ENCODE measurements at places on chromosomes 1 and 21. TPM values are rescaled to one million over a fixed set of nuclear protein-coding genes. Genes with fewer than 3 reads are reported as not detected.

The RNF11 gene
- total RNA-seq: 28.1 TPM

The UBXN10 gene
- not detected for total RNA-seq

The S100A7 gene
- not detected for total RNA-seq

The OR2T29 gene
- not detected for total RNA-seq

The CYP4A11 gene
- total RNA-seq: not detected

The HAO2 gene
- not detected for total RNA-seq

The HES2 gene
- total RNA-seq: 2.6 TPM

The MTX1 gene
- 77.0 TPM for total RNA-seq

The TCHHL1 gene
- not detected for total RNA-seq

The KDF1 gene
- total RNA-seq: not detected

The FCRL6 gene
- total RNA-seq: not detected

The OR2L5 gene
- not detected for total RNA-seq

The RAB29 gene
- 11.2 TPM for total RNA-seq

The PADI6 gene
- not detected for total RNA-seq

The GPR157 gene
- 5.2 TPM for total RNA-seq

The FMN2 gene
- 4.2 TPM for total RNA-seq

The TNFAIP8L2 gene
- total RNA-seq: not detected

The SCAF4 gene
- 16.4 TPM for total RNA-seq

The OR2L3 gene
- not detected for total RNA-seq

The JAM2 gene
- total RNA-seq: not detected

The BCL2L15 gene
- 0.38 TPM for total RNA-seq

The MYBPHL gene
- total RNA-seq: not detected

The CFAP141 gene
- total RNA-seq: not detected

The KCNJ15 gene
- 0.55 TPM for total RNA-seq

The C1orf198 gene
- 19.2 TPM for total RNA-seq

The CYP4B1 gene
- 0.16 TPM for total RNA-seq

The KCNA3 gene
- not detected for total RNA-seq

The TFAP2E gene
- total RNA-seq: 0.31 TPM

The OR2T35 gene
- not detected for total RNA-seq

The S100PBP gene
- total RNA-seq: 14.6 TPM

The TMCC2 gene
- total RNA-seq: 1.6 TPM

The KRTAP7-1 gene
- not detected for total RNA-seq

The SDC3 gene
- total RNA-seq: 8.4 TPM

The ARHGAP29 gene
- 13.8 TPM for total RNA-seq

The ZYG11A gene
- total RNA-seq: 2.7 TPM

The GBP7 gene
- not detected for total RNA-seq

The NPPB gene
- not detected for total RNA-seq

Data from A549 treated with Mapracorat at 1 μM for 4 hours (cell line).